ENCODE measurements at places on chromosomes 2 and 18.

GRCh38 chr18:23068570-23069310, 66.5 kb upstream of the CABLES1 start:
- DNase-seq: no peak

GRCh38 chr18:2526329-2526728, 45.0 kb downstream of the METTL4 start:
- no peak for DNase-seq

- no peak for DNase-seq
These were observed 121.3 kb downstream of the CDC42EP3 start for GRCh38 chr2:37550190-37550589.

GRCh38 chr2:160513120-160513519, 19.5 kb upstream of the RBMS1 start:
- DNase-seq: no peak

GRCh38 chr2:207674826-207675225, 36.6 kb upstream of the CCNYL1 start:
- DNase-seq: no peak

DNA sequence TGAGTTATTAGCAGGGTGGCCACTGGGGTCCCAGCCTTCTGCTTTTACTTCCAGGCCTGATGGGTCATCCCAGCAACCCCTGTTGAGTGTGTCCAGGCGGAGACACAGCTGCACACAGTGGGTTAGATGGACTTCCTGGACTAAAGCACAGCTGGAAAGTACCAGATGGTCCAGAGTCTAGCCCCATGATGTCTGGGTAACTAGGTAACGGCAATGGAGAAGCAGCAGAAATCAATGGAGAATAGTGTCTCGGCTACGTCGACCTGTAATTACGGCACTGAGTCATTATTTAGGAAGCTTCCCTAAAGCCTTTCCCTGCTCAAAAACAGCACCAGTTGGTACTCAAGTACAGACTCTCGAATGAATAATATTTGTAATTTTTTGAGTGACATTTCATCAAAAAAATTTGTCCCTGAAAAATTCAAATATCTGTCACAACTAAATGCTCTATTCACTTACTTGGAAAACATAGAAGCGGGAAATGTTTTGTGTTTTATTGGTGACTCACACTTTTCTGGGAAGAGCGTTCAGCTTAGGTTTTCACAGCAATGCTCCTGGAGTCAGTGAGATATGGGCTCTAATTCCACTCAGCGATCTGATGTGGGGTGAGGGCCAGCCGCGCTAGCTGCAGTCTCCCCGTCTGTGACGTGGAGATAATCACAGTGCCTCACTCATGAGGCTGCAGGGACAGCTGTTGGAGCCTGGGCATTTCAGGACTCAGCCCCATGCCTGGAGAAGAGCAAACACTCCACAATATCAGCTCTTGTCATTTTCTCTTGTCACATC, 16.2 kb upstream of the ARL4C start:
- DNase-seq: peak; percentile 14
